ENCODE measurements at places on chromosomes 3 and 15. TPM values are rescaled to one million over a fixed set of nuclear protein-coding genes. Genes with fewer than 3 reads are reported as not detected.

The CHST14 gene
- total RNA-seq: 3.9 TPM

- no peak for DNase-seq
Measured at GRCh38 chr15:25501828-25502446, 63.1 kb upstream of the UBE3A start.

GRCh38 chr3:60591267-60591666, 660.0 kb downstream of the FHIT start:
- DNase-seq: no peak

DNA sequence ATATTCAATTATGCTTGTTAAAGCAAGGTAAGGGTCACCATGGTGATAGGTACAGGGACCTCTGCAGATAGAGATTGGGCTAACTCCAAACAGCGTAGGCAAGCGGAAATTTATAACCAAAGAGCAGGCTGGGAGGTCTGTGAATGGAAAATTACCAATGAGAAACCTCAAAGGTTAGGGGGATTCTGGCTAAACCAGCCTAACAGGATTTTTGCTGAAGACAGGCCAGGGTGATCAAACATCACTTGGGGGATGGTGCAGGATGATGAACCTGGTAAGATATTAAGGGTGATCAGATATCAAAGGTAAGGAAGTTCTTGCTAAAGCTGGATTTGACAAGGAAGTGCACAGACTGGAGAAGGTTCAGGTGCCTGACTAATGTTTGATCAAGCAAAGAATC, 35.3 kb upstream of the SNRPN start:
- DNase-seq: no peak

The SPATA16 gene
- not detected for total RNA-seq

DNA sequence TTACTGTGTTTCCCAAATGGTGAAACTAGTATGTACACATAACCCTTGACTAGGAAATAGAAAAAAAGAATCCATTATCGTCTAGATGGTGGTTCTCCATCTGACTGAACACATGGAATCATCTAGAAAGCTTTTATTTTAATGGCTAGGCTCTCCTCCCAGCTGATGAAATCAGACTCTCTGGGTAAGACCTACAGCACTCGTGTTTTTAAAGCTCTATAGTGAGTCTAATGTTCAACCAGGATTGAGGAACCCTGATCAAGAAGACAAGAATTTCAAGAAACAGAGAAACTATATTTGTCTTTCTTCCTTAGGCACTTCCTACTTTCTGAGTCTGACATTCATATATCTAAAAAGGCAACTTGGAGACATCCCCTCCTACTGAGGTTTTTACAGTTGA, 118.8 kb downstream of the TMCO5A start:
- DNase-seq: no peak

DNA sequence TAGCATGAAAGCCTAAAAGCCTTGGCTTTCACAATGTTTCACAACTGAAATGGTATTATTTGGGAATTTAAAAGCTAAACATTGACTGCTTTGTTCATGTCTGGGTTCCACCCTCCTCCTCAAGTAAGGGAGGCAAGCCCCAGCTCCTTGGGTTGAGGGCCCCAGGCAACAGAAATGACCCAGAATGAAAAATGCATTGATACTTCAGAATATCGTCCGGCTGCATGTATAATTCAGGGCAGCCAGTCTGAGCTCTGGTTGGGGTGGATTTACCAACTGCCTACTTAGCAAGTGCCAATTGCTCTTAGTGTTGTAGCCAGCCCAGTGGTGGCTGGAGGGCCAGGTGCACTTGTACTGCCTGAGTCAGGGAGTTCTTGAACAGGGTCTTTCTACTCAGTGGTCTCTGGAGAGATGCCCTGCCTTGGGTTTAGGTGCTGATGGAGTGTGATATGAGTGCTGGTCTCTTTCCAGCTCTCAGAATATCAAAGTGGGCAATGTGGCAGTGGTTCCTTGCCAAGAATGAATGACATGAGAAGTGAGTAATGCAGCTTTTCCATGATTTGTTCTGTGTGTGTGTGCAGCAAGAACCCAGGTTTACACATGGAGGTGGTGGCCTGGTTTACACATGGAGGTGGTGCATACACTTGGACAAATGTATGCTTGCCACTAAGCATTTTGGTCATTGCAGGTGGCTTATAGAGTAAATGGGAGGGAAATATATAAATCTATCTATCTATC, 40.9 kb upstream of the ADAMTSL3 start:
- no peak for DNase-seq

GRCh38 chr3:32056559-32057290, 49.7 kb upstream of the GPD1L start:
- no peak for DNase-seq

DNA sequence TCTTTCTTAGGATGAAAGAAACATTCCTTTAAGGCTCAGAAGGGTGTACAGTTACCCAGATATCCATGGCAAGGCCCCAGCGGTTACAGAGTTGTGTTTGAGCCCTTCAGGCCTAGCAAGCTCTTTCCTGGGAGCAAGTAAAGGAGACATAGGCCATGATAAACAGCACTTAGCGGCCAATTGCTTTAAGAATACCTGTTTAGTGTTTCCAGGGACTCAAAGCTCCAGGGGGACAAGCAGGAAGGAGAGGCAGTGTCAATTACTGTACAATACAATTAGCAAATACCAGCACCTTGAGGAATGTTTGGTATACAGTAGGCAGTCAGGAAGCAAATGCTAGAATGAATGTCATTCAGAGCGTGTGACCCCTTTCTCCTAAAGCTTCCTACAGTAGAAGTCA, 176.3 kb upstream of the ICE2 start:
- DNase-seq: no peak

DNA sequence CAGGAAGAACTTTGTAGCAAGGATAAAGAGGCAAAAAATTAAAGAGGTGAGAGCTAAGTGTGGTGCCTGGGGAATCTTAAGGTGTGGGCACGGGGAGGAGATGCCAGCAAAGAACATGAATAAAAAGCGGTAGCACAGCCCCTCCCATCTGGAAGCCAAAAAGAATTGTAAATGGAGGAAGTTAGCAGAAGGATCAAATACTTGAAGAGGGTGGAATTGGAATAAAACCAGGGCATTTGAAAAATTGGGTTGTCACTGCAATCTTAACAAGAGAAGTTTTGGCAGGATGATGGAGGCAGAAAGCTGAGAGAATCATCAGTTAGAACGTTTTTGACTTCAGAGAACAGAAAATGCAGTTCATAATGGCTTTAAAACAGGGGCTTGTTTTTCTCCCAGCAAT, 2.4 kb downstream of the CCR2 start:
- DNase-seq: no peak

DNA sequence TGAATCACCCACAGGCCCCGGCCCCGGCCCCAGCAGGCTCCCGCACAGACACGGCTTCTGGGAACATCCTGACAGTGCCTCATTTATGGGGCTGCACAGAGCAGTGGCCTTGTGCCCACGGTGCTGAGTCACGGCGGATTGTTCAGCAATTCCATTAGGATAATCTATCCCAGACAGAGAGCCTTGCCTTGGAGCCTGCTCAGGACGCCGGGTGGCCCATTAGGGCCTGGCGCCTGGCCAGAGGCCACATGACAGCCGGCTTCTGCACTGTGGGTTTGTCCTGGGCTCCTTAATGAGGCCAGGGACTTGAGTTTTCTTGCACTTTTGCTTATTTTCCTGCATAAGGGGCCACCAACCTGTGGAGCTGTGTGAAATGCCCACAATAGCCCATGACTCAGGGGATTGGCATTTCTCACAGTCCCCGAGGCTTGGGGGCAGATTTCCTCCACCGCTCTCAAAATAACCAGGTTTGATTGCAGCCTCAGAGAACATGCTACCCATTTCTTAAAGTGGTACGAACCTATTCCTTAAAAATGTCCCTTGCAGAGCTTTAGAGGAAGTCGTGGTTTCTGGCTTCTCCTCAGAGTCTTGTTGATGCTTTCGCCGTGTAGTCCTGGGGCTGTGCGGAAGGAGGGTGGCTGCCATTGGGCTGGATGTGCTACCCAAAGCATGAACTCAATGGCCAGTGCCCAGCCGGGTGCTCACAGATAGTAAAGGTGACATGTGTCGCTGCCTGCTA, 19.0 kb downstream of the SYNM start:
- DNase-seq: peak; percentile 61

DNA sequence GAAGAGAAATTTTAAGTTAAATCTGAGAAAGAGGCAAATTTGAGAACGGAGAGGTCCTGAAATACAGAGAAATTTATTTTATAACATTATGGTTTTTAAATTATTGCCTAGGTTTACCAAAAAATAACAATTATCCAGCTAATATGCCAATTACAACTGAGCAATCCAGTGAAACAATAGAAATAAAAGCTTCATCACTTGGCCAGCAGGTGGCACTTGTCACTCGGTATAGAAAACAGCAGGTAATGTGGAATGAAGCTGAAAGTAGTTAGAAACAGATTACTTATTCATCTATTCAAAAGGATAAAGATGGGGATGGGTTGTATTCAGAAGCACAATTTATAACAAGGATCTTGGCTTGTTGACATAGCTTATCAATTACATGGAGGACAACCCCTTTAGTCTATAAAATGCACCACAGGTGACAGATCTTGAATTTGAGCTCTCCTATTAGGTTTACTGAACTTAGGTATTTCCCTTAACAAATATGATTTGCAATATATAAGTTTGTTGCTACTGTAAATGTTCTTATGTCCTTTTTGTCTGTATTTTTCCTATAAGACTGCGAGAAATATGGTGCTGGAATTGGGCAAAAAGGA, 70.1 kb upstream of the GUCA1C start:
- DNase-seq: peak; percentile 48

DNA sequence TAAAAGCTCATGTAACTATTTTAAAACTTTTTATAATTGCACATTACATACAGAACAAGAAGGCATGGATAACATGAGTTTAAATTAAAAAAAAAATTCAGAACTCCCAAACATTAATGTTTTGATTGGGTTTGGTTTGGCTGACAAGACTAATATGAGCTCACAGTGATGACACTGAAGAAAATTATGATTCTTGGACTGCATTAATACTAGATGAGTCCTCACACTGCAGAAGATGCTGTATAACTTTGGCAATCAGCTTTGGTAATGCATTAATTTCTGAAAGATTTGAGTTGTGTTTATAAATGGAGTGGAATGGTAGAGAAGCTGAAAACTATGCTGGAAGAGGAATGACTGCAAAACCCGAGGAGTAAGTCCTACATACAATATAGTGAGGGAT, 358.9 kb downstream of the PLCL2 start:
- no peak for DNase-seq

- DNase-seq: no peak
Measured at GRCh38 chr3:123331006-123331405, 117.9 kb downstream of the ADCY5 start.

The LRRC31 gene
- not detected for total RNA-seq

The TTC21A gene
- total RNA-seq: 7.8 TPM

DNA sequence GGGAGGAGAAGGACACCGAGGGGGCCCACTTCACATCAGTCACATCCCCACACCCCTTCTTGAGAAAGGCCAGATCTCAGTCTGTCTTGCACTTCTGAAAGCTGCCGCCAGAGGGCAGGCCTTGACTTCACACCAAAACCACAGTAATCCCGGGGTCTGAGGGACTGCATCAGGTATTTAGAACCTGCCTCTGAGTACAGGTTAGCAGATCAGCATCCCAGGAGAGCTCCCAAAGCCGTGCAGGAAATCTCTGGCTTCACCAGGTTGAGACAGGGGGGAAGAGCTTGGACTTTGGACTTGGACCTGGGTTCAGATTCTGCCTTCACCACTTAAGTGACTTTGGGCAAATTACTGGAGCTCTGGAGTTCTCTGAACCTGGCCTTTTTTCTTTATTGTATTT, 50.3 kb downstream of the LHFPL4 start:
- peak; percentile 87 for DNase-seq

- no peak for DNase-seq
Measured at GRCh38 chr3:16810593-16811367, 74.0 kb upstream of the PLCL2 start.

The FBXL2 gene
- 21.4 TPM for total RNA-seq

All from glutamatergic neuron (in vitro differentiated cells).